NCI-H510A (cell line): ENCODE measurements at places on chromosomes 5 and 9.

DNA sequence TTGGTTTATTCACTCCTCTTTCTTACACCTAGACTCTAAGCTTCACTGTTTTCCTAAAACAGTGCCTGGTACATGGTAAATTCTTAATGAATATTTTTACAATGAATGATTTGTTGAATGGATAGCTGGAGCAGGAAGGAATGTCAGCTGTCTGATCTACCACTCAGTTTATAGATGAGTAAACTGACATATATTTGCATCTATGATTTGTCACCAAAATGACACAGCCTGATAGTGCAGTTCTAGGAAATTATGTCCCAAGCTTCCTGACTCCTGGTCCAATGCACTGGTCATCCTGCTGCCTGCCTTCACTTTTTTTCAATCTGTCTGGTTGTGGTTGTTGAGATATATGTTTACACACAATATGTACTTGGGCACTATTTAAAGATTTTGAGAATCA is 651.7 kb upstream of the WWC1 start:
- DNase-seq = no peak

GRCh38 chr9:28653216-28653615 is 1079.9 kb upstream of the C9orf72 start:
- DNase-seq = no peak

DNA sequence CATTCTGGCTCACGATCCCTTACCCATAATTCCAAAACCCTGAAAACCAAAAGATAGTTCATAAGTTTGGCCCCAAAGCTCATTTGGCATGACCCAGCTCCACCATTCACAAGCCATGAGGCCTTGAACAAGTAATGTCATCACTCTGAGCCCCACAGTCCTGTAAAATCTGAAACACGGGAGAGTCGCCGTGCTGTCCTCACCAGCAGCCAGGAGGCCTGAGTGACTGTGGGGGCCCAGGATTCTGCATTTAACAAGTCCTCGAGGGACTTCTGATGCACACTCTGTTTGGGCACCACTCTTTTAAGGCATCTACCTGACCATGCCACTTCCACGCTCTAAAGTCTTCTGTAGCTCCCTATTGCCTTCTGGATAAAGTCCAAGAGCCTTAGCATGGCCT is 40.8 kb downstream of the DUSP1 start:
- no peak for DNase-seq

- DNase-seq = no peak
Observed at GRCh38 chr9:77987081-77987656, 44.4 kb downstream of the GNAQ start.

GRCh38 chr5:16588434-16589214 is 28.2 kb downstream of the RETREG1 start:
- DNase-seq = no peak

DNA sequence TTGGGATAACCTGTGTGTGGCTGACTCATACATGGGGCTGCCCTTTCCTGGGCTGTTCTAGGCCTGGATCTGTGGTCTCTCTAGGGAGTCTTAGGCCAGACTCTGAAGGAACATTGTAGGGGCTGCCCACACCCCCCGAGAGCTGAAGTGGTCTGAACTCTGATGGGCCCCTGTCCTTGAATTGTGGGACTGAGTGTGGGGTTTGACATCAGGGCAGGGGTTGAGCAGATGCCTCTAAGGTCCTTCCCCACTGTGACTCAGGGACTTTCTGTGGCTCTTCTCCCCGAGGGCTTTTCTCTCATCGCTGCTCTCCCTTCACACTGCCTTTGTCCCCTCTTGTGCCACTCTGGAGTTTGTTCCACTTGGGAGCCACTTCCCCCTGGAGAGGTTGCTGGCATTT is 215.0 kb downstream of the MELK start:
- DNase-seq = no peak

DNA sequence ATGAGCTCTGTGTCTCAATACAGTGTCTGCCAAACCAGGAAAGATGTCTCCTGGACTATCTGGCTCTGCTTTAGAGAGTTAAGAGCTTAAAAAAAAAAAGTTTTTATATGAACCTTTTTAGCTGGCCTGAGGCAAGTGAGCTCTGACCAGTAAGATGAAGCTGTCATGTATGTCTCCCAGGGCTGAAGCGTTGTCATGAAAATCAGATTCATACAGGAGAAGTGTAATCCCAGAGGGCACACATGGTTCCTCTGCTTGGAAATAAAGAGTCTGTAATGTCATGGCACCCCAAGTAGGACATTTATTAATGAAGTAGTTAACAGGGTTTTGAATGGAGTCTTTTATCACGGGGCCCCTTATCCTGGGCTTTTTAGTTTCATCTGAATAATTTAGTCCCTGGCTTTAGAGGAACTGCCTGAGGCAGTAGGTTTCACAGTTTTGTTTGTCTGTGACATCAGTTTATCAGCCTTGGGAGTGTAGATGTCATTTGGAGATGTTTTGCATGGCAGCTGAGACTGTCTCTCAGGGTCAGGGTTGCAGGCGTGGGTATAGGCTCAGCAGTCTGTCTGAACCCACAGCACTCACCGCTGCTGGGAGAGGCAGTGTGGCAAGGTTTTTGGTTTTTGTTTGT is 223.3 kb downstream of the DIRAS2 start:
- DNase-seq = no peak

DNA sequence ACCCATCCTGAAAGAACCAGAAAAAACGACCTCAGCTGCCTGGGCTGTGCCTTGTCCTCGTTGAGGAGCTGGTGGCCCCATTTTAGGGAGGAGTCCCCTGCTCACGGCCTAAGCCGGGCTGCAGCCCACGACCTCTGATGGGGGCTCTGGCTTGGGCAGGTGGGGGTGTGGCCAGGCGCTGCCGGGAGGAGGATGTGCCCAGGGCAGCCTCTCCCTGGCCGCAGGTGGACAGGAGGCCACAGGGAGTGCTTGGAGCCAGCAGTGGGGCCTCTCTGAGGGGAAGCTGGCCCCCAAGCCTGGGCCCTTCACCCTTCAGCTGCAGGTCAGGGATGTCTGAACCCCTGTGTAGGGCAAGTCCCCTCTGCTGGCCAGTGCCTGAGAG is 2.5 kb downstream of the DIPK1B start:
- no peak for DNase-seq

GRCh38 chr5:76608833-76609232 is 14.4 kb downstream of the F2RL2 start:
- no peak for DNase-seq

DNA sequence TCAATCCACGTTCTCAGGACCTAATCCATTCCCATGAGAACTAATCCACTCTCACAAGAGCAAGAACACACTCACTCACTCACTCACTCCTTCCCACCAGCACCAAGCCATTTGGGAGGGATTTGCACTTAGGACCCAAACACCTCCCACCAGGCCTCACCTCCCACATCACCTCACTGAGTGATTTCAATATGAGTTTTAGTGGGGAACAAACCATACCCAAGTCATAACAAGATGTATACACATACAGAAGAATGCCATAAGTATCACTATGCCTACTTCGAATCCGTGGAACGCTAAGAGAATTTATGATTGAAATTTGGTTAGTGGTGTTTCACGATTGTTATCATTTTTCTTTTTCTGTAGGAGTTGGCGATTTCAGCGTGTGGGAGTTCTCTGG is 29.3 kb upstream of the CTSL start:
- DNase-seq = no peak

DNA sequence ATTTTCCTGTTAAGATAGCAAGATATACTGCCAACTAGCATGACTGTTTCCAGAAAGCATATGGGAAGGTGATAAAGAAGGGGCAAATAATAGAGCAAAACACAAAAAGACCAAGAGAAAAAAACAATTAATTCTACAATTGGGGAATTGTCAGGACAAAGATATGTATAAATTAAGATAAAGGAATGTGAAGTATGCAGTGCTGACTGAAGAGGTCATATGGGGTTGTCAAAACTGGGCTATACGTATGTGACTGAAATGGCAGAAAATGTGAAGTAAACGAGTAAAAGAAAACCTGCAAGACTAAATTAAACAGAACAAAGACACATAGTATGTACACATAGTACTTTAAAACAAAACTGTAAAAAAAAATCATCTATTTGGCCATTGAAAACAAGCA is 222.3 kb downstream of the ARL15 start:
- no peak for DNase-seq

GRCh38 chr5:81450940-81451339 is 57.0 kb upstream of the ACOT12 start:
- DNase-seq = no peak

DNA sequence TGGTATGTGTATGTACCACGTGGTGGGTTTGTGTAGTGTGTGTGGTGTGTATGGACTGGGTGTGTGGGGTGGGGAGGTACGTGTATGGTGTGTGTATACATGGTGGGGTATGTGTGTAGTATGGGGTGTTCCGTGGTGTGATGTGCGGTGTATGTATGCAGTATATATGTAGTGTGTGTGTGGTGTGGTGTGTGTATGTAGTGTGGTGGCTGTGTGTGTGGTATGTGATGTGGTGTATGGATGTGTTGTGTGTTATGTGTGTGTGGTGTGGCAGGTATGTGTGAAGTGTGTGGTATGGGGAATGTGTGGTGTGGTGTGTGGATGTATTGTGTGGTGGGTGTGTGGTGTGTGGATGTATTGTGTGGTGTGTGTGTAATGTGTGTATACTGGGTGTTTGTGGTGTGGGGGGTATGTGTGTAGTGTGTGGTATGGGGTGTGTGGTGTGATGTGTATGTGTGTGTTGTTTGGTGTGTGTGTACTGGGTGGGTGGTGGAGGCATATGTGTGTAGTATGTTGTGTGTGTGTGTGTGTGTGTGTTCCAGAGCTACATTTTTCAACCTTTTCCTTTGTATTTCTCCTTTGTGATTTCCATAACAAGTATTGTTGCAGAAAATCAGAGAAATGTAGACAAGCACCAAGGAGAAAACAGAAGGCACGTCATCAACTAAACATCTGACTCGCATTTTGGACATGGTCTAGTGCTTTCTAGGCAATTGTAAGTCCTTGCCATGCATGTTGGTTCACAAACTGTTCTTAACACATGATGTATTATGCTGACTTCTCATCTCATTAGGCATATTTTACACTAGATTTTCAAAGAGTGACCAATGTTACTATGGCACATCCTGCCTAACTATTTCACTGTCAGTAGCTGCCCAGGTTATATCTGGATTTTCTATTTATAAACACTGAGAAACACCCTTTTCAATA is 13.2 kb downstream of the SEMA4D start:
- DNase-seq = no peak

DNA sequence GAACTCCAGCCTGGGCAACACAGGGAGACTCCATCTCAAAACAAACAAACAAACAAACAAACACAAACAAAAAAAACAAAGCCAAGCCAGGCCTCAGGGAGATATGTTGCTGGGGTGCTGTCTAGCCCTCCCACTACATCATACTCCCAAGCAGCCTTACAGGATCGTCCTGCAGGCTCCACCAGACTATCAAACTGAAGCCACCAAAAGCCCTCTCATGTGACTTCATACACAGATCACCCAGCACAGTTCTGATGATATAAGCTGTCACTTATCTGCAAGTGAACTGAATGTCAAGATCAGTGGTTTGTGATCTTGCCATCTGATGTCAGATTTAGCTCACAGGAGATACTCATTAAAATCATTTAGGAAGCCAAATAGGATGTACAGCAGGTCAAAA is 43.3 kb downstream of the WDR41 start:
- DNase-seq = no peak

DNA sequence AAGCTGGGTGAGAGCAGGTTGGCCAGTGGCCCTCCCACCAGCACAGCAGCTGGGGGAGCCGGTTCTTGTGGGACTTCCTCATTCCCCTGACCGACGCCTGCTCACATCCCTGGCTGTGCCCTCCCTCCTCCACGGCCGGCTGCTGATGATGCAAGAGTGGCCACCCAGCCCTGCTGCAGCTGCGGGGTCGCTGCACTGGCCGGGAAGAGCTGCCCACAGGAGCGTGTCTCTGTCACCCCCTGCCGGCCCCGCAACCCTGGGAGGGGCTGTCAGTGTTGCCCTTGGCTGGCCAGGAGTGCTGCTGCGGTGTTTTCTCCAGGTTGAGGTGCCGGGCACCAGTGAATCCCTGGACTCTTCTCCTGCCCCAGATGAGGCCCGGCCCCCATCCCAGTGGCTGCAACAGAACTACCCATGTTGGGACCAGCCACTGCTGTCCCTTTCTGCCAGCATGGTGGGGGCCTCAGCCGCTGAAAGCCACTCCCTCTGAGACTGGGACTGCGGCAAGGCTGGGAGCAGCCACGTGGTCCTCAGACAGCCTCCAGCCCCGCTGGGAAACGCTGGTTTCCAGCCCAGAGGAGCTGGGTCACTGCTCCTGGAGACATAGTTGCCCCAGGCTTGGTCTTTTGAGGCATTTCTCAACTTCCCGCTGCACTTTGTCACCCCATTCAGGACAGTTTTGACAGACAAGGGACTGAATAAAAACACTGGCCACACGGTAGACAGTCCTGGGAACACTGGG is 739 bp downstream of the CARD9 start:
- DNase-seq = no peak

GRCh38 chr9:121754655-121755436 is 103.4 kb downstream of the DAB2IP start:
- no peak for DNase-seq

GRCh38 chr5:169602535-169602934 is 19.0 kb downstream of the SPDL1 start:
- DNase-seq = no peak

DNA sequence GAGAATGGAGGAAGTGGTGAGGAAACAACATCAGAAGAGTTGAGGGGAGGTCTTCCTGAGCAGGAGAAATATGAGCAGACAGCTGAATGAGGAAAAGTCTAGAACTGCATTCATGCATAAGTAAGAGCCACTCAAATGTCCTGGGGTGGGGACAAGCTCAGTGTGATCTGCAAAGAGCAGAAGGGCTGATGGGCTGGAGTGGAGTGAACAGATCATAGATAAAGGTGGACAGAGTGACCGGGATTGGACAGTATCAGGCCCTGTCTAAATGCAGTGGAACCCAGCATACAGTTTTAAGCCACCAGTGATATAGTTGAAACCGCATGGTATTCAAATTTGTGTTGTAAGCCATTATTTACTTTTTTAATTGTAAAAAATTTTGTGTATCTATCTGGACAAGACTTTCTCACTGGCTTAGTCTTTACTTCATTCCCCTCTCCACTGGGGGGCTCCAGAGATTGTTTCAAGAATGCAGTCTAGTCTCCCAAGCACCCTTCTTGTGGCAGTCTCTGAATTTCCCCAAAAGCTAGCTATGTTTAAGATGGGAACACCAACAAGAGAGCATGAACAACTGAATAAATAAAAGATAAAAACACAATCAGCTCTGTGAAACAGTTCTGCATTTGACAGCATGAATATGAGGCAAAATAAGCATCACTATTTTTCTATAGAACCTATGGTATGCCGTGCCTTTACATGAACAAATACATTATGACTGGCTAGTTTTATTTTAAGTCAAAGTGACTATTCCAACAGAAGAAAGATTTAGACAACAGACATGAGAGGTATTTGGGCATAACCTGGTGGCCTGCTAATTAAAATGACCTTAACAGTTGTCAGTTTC is 10.7 kb upstream of the STK32A start:
- no peak for DNase-seq
